Neural crest cell (in vitro differentiated cells): ENCODE measurements at places on chromosomes 7 and 10.

DNA sequence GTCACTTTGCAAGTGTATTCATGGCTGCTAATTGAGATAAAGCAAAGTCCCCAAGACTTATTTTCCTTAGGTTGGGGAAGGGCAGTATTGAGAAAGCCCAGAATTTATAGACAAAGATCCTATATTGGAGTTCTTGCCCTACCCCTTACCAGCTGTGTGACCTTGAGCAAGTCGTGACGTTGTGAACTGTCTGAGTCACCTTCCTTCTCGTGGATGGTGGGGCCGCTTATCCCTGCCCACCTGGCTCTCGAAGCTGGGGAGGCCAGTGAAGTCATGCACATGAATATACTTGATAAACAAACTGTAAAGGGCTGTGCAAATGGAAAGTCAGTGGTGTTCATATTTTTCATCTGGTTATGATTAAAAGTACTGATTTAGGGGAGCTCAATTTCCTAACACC, 127.4 kb downstream of the TACC2 start:
- DNase-seq: no peak
- no peak overlapping the region for H3K27ac ChIP-seq
- peak overlapping the region; percentile 86 for H3K4me3 ChIP-seq
- H3K27me3 ChIP-seq: no peaks in the 10 kb centered on the region
- peaks cover 56% of the 10 kb centered on the region for H3K4me1 ChIP-seq

DNA sequence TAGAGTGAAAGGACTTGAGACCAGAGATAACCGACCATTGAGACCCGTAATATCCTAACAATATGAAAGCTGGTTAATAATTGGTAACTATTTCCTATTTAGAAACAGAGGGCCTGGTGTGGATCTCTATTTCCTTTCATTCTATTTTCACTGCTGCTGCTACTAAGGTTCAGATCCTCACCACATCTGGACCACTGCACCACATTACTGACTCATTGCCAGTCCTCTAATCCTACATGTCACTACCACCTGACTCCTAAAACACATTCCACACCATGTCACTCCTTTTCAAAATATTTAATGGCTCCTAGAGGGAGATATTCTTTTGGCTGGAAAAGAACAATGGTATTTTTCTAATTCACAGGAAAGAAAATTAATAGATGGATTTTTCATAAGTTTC, 6.4 kb downstream of the USP54 start:
- DNase-seq: no peak
- H3K4me1 ChIP-seq: peaks cover 33% of the 10 kb centered on the region

GRCh38 chr7:106538638-106539037, 122.3 kb downstream of the CCDC71L start:
- peaks cover 5% of the 10 kb centered on the region for H3K4me1 ChIP-seq
- H3K36me3 ChIP-seq: no peaks in the 10 kb centered on the region
- no peaks in the 10 kb centered on the region for H3K27me3 ChIP-seq
- H3K4me3 ChIP-seq: no peak overlapping the region
- H3K27ac ChIP-seq: no peak overlapping the region
- no peak for DNase-seq

DNA sequence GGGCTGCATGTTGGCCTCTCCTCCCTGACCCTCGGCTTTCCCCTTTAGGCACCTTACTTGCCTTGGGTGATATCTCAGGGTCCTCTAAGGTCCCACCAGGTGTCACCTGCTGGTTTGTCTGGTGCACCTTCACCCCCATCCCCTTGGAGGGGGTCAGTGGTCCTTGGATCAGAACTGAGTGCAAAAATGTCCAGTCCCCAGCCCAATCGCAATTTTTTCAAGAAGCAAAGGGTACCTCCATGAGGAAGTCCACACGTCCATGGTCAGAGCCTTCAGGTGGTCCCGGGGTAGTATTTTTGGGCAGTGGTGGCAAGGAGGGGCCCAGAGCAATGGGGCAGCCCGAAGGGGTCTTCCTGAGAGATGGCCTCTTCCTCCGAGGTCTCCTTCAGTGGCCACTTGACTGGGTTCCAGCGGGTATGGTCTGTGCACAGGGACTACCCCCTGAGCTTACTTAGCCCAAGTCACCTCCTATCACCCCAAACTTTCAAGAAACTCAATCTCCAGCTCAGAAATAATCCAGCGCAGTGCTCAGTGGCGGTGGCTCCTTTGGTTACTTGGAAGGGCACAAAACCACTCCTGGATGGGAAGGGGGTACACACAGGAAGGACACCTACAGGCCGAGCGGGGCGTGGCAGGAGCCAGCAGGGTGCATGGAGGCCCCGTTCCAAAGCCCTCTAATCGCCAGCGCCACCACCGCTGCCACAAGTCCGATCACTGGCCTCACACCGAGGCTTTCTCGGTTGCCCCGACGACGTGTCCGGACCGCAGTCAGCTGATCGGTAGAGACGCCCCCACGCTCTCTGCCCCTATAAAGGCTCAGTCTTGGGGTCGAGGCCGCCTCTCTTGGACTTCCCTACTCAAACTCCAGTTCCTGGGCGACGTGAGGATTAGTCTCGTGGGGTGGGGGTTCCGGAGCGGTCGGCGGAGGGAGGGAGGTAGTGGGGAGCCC, 4.5 kb downstream of the SAP25 start:
- no peaks in the 10 kb centered on the region for H3K36me3 ChIP-seq
- H3K27me3 ChIP-seq: peaks cover 24% of the 10 kb centered on the region
- DNase-seq: peak; percentile 55
- peaks cover 34% of the 10 kb centered on the region for H3K4me1 ChIP-seq

GRCh38 chr7:41688012-41688625, 14.8 kb downstream of the INHBA start:
- no peak overlapping the region for H3K27ac ChIP-seq
- H3K27me3 ChIP-seq: peaks cover 3% of the 10 kb centered on the region
- no peaks in the 10 kb centered on the region for H3K36me3 ChIP-seq
- no peak for DNase-seq
- no peaks in the 10 kb centered on the region for H3K4me1 ChIP-seq
- H3K4me3 ChIP-seq: no peak overlapping the region

- H3K4me1 ChIP-seq: peaks cover 8% of the 10 kb centered on the region
- no peaks in the 10 kb centered on the region for H3K36me3 ChIP-seq
- DNase-seq: no peak
- H3K27me3 ChIP-seq: no peaks in the 10 kb centered on the region
- H3K27ac ChIP-seq: no peak overlapping the region
These were observed 142.2 kb upstream of the CDCA7L start for GRCh38 chr7:22087861-22088260.

GRCh38 chr7:148587076-148587475, 3.5 kb upstream of the C7orf33 start:
- no peak overlapping the region for H3K4me3 ChIP-seq
- peaks cover 7% of the 10 kb centered on the region for H3K27me3 ChIP-seq
- no peaks in the 10 kb centered on the region for H3K36me3 ChIP-seq
- DNase-seq: no peak

GRCh38 chr7:139722604-139723003, 55.2 kb downstream of the HIPK2 start:
- H3K4me1 ChIP-seq: peaks cover 8% of the 10 kb centered on the region
- H3K36me3 ChIP-seq: no peaks in the 10 kb centered on the region
- H3K4me3 ChIP-seq: no peak overlapping the region
- no peaks in the 10 kb centered on the region for H3K27me3 ChIP-seq
- H3K27ac ChIP-seq: no peak overlapping the region
- DNase-seq: no peak

DNA sequence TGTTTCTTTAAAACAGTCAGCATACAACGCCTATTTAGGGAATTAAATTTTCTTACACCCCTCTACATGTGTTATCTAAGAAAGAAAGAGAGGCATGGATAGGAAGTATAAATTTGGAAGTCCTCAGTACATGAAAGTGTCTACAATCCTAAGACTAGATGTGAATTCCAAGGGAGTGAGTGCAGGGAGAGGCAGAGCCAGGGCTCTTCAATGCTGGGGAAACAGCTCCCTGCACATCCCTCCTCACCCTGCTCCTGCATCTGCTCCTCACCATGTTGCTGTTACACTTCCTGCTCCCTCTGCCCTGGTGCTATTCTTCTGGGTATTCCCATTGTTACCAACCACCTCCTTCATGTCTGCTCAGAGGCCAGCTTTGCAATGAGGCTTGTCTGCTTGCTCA, 229.1 kb upstream of the AKR1E2 start:
- no peak for DNase-seq
- H3K4me1 ChIP-seq: no peaks in the 10 kb centered on the region
- no peaks in the 10 kb centered on the region for H3K36me3 ChIP-seq

DNA sequence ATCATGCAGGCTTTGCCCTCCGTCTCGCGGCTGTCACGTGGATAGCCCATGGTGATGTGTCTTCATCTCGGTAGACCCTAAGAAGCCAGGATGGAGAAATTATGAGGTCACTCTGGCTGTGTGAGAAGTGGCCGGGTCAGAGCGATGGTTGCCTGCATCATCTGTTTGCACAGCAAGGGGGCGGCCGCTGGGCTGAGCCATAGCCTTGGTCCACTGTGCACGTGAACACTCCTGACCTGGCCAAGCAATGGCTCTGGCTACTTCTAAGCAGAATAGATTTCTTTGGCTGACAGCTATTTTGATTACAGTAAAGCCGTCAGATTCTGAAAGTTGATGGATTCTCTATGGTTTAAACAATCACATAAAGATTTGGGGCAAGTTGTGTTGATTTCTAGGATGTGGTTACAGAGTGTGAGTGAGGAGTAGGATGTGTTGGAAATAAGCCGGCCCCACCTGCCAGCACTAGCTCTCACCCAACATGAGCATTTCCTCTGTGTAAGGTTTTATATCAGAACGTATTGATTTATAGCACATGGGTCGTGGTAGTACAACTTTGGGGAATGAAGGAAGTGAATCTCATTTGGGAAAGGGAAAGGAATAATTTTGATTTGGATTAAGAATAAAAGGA, 214.4 kb upstream of the GPR26 start:
- DNase-seq: no peak
- no peak overlapping the region for H3K4me3 ChIP-seq
- H3K4me1 ChIP-seq: no peaks in the 10 kb centered on the region
- no peaks in the 10 kb centered on the region for H3K27me3 ChIP-seq
- H3K36me3 ChIP-seq: no peaks in the 10 kb centered on the region
- no peak overlapping the region for H3K27ac ChIP-seq

- H3K36me3 ChIP-seq: no peaks in the 10 kb centered on the region
- peaks cover 15% of the 10 kb centered on the region for H3K4me1 ChIP-seq
- no peak overlapping the region for H3K27ac ChIP-seq
- no peak overlapping the region for H3K4me3 ChIP-seq
These were observed 93.4 kb downstream of the POLL start for GRCh38 chr10:101494650-101495049.

DNA sequence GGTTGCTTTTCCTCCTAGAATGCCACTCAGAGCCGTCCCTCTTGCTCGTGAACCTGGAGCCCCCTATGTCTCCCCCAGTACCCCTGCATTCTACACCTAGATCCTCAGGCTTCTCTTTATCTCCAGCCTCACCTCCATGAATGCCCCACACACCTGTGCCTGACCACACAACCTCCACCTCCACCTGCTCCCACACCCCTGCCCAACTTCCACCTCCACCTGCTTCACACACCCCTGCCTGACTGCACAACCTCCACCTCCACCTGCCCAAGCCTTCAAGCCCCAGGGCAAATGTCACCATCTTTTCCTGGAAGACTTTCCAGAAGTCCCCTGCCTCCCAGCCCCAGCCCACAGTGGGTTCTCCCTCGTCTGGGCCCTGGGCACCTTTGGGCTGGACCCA, 6.9 kb upstream of the LFNG start:
- H3K27ac ChIP-seq: no peak overlapping the region
- H3K27me3 ChIP-seq: peaks cover 2% of the 10 kb centered on the region
- peaks cover 26% of the 10 kb centered on the region for H3K4me1 ChIP-seq
- no peak for DNase-seq
- peak overlapping the region; percentile 44 for H3K4me3 ChIP-seq

DNA sequence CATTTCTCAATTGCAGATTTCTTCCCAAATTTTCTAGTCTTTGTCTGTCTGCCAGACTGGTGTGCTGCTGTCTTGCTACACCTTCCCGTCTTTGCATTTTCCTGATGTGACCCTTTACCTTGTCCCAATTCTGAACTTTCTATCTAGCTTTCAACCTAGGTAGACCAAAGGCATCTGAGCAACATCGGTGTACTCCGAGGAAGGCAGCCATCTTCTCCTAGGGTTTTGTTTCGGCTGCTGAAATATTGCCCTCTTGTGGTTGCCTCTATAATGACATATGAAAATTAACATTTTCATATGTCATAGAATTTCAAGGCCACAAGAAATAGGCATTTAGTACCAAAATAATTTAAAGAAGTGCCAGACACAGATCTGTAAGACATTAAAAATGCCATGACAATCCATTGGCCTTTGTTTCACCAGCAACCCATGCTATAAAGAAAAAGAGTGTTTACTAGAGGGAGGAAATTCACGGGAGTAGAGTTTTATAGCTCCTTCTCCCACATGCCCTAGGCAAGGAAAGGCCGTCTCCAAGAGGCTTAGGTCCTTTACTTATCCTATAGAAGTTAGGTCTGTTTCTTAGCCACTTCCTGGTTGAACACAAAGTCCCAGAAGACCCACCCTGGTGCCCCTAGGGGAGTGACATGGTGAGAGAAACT, 23.4 kb downstream of the OR9A2 start:
- peaks cover 2% of the 10 kb centered on the region for H3K36me3 ChIP-seq
- no peak overlapping the region for H3K27ac ChIP-seq
- peaks cover 5% of the 10 kb centered on the region for H3K4me1 ChIP-seq
- no peak overlapping the region for H3K4me3 ChIP-seq
- DNase-seq: peak; percentile 12

- H3K4me1 ChIP-seq: no peaks in the 10 kb centered on the region
- H3K27ac ChIP-seq: no peak overlapping the region
- peaks cover 3% of the 10 kb centered on the region for H3K36me3 ChIP-seq
- H3K27me3 ChIP-seq: no peaks in the 10 kb centered on the region
These were observed 35.3 kb downstream of the NUDCD3 start for GRCh38 chr7:44455155-44455554.

DNA sequence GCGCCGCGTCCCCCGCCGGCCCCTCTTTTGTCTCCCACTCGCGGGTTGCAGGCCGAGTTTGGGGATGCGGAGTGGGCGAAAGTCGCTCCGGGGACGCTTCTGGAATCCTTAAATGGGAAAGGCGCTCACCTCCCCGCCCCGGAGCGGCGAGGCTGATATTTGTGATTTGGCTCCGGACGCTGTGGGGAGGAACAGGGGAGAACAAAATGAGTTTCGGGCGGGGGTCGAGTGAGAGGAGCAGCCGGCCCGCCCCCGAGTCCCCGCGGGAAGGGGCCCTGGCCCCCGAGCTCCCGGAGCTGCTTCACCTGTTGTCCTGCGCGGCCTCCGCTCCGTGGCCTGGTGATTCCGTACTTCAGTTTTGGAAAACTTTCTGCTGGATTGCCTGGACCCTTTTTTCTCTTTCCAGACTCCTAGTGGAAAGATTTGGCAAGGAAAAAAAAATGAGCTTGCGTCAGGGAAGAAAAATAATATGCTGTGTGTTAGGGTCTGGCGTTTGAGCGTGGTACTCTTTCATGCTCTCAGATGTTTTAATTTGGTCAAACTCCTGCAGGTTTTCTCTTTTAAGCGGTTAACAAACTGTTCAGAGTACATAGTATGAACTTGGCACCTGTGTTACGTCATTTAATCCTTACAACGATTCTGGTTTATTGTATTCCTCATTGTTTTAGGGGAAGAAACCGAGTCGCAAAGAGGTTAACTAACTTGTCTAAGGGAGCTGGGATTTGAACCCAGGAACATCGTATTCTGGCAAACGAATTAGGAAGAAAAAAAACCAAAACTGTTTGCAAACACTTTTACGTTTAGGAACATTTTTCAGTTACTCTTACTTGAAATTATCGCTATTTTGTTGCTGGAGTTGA, 924 bp downstream of the BMPR1A start:
- H3K27ac ChIP-seq: peak overlapping the region; percentile 80
- no peaks in the 10 kb centered on the region for H3K27me3 ChIP-seq
- DNase-seq: peak; percentile 29
- H3K4me1 ChIP-seq: peaks cover 70% of the 10 kb centered on the region
- H3K36me3 ChIP-seq: peaks cover 13% of the 10 kb centered on the region
- H3K4me3 ChIP-seq: peak overlapping the region; percentile 98
